ENCODE measurements at places on chromosomes 4 and X.

GRCh38 chr4:99835942-99836341, 19.3 kb downstream of the DAPP1 start:
- DNase-seq: no peak

DNA sequence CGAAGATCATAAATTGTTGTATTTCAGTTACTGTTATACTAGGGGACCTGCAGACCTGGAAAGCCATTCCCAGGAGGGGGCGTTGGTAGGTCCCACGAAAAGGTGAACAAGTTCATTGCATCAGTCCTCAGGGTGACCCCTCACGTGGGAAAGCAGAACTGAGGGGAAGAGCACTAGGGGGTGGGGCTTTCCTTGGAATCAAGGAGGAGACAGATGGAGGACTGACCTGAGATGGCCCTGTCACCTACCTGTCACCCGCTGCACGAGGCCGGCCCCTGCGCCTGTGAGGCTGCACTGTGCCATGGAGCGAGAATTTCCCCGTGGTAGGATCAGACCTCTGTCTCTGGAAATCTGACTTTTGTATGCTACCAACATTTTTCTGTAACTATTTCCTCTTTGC, 41.8 kb upstream of the CLDN24 start:
- no peak for DNase-seq

GRCh38 chrX:25343060-25343459, 327.3 kb upstream of the ARX start:
- no peak for DNase-seq

DNA sequence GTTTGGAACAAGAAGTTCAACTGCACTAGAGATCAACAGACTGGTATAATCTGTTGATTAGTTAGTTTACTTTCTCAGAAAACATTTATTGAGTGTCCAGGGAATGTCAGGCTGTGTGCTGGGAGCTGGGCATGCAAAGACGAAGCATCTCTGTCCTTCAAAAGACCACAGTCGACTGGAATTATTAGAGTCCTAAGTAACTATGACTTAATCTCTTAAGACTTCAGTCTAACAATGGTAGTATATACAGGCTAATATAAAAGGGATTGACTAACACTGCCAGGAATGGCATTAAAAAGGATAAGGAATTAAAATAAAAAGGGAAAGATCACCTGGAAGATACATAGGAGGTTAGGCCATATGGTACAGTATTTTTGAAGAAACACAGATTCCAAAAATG, 128.7 kb downstream of the WDFY3 start:
- no peak for DNase-seq

DNA sequence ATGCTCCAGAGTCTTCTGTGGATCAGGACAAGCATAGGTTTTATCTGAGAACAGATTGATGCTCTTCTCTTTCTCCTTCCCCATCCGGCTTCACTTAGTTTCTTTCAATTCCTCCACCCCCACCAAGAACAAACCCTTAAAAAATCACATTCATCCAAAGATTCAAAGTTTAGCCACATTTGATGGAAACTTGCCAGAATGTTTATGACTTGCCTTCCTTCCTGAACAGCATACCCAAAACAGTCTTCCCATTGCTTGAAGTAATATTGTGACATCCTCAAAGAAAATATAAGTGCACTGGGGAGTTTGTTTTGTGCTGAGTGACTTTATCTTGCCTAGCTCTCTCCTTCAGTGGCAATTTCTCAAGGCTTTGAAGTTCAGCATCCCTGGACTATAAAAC, 83.0 kb downstream of the MAGEB17 start:
- no peak for DNase-seq

DNA sequence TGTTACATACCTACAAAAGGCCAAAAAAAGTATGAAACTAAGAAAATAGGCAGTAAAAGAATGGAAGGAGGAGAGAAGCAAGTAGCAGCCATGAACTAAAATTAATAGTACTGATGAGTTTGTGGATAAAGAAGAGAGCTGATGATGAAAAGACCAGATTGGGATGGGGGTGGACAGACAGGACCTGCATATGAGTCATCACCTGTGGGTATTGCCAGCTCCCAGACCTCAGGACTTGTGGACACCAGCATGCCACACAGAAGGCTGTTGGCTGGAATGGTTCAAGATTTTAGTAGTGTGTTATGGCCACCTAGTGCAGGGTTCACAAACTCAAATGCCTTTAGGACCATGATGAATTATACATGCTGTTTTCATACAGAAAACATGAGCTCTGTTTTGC, 58.9 kb downstream of the ARX start:
- DNase-seq: no peak

DNA sequence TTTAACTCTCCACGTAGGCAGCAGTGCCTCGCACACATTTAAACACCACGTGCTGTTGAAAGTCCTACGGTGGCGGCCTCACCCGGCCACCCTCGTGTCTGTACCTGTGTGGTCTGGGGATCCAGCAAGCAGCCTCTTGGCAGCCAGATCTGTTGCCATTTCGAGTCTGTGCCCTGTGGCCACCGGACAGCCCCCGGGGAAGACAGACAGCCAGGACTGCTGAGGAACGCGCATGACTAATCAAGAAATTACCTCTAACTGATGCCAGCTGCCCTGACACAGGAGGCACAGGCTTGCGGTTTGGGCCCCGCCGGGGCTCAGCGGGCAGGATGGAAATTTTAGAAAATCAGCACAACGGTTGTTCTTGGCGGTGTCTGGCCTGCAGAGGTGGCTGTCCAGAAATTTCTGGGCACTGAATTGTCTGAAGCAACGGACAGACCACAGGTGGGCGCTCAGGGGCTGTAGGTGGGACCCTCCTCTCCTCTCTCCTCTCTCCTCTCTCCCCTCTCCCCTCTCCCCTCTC, 15.6 kb upstream of the ASMTL start:
- DNase-seq: no peak

DNA sequence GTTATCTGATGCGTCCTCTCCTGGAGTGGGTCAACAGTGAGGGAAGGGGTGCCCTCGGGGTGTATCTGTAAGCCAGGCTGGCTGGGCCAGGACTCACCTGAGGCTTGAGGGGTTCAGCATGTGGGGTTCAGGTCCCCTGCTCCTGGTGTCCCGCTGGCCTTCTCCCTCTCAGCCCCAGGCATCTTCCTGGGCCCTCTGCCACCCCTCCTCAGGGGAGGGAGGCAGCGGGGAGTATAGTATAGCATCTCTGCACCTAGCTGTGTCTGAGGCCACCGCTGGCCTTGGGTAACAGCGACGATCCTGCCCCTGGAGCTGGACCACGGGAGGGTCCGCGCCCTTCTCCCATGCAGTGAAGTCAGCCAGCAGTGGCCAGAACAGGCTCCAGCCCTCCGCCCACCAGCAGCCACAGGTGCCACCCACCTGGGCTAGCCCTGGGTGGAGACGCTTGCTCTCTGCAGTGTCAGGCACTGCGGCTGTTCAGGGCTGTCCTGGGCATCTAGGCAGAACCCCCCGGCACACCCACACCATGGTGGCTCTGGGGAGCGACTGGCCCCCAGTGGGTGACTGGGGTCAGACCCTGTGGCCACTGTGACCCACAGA, 110.7 kb upstream of the NKX1-1 start:
- no peak for DNase-seq

- DNase-seq: no peak
Observed at GRCh38 chr4:89595125-89595789, 241.7 kb downstream of the SNCA start.

DNA sequence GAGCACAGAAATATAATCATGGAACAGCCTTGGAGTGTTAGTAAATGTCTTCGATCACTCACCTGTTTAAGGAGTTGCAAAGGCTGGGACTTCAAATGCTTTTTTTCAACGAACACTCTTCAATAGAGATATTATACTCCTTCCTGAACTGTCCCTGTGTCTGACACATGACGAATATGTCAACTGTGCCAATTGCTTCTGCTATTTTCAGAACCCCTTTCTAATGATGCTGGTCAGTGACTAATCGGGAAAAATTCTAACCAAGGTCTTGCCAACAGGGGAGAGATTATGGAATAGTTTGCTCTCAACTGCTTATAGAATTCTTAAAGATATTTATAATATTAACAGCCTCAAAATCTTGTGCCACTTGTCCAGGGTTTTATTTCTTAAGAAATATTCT, 8.5 kb upstream of the KLHL34 start:
- no peak for DNase-seq

DNA sequence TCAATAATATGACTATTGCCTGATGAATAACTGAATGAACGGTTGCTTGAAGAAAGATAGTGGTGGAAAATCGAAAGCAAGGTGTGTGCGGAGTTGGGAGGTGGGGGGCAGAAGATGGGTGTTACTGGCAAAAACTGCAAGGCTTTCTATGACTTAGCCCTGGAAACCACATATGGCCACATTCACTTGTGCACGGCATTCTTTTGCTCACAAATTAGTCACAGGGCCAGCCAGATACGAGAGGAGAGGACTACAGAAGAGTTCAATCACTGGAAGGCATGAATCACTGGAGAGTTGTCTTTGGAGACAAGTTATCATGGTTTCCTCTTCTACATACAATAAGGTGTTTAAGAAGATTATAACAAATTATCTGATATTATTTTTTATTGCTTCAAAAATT, 626.5 kb upstream of the CPEB2 start:
- DNase-seq: no peak

GRCh38 chr4:44462259-44462658, 13.7 kb upstream of the KCTD8 start:
- DNase-seq: no peak

Data from forelimb muscle (tissue), 1 donor.